ENCODE measurements at places on chromosomes 7 and 10.

GRCh38 chr10:21523557-21524008 is 1.9 kb downstream of the SKIDA1 start:
- no peak for DNase-seq

DNA sequence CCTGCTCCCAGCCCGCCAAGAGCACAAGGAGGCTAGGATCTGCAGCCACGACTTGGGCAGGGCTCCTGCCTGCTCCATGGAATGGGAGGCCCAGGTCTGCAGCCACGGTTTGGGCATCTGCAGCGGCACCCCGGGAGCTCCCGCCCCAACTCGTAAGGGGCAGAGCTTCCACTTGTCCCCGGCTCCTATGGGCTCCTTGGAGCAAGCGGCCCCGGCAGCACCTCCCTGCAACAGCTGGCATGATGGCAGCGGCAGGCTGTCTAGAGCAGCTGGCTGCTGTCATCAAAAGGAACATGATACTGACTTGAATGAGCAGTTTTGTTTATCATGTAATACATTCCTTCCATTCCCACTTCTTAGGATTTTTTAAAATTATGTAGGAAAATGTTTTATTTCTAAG is 684.0 kb upstream of the FOXK1 start:
- DNase-seq: no peak

DNA sequence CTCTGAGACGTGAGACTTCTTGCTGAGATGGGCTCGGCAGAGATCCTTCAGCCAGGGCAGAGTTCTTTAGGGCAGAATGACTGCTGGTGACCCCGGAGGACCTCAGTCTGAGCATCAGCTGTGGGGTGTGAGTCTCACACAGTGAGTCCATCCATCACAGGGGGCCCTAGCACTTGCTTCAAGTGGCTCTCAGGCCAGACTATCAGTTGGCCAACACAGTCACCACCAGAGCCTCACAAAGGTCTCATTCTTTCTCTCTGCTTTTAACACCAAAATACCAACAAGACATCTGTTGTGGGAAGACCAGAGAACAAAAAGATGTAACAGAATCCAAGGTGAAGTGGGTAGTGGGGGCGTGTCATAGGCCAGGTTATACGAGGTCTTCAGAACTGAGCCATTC is 345.6 kb upstream of the NRP1 start:
- no peak for DNase-seq

- DNase-seq: no peak
Observed at GRCh38 chr10:119634219-119634544, 17.0 kb upstream of the BAG3 start.

DNA sequence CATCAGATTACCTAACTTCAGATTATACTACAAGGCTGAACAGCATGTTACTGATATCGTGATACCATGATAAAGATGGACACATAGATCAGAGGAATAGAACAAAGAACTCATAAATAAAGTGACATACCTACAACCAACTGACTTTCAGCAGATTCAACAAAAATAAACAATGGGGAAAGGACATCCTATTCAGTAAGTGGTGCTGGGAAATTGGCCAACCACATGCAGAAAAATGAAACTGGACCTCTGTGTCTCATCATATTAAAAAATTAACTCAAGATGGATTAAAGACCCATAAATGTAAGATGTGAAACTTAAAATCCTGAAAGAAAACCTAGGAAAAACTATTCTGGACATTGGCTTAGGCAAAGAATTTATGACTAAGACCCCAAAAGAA is 158.6 kb downstream of the ZEB1 start:
- no peak for DNase-seq

- no peak for DNase-seq
Observed at GRCh38 chr7:3835109-3835508, 534.1 kb downstream of the SDK1 start.

DNA sequence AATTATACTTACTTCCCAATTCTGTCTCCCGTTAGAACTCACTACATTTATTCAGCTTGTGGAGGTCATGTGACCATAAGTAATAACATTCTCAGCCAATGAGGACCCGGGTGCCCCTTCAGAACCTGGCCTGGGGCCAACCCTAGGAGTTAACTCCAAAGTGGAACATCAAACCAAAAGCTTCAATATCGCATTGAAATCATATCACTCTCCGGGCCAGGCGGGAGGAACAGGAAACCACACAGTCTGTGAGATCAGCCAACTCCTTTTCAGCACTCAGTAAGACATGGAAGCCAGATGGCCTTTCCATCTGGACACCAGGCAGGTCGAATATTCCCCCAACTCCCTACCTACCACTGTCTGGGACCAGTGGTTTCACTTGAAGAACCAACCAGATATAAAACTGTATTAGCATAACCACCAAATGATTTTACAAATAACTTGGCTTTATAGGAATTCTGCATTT is 5.5 kb downstream of the CREB3L2 start:
- no peak for DNase-seq

GRCh38 chr10:13913897-13914296 is 327.1 kb downstream of the PRPF18 start:
- no peak for DNase-seq
